Fibroblast of skin of right quadriceps (primary cell): ENCODE measurements at places on chromosomes 5 and 9.
A peak's percentile ranks its signal among the peaks of the same experiment; 100 is the strongest.

- no peak for DNase-seq
These were observed 73.4 kb upstream of the CDH12 start for GRCh38 chr5:22926574-22926973.

- DNase-seq = no peak
These were observed 262.4 kb upstream of the KIF2A start for GRCh38 chr5:62043289-62044280.

DNA sequence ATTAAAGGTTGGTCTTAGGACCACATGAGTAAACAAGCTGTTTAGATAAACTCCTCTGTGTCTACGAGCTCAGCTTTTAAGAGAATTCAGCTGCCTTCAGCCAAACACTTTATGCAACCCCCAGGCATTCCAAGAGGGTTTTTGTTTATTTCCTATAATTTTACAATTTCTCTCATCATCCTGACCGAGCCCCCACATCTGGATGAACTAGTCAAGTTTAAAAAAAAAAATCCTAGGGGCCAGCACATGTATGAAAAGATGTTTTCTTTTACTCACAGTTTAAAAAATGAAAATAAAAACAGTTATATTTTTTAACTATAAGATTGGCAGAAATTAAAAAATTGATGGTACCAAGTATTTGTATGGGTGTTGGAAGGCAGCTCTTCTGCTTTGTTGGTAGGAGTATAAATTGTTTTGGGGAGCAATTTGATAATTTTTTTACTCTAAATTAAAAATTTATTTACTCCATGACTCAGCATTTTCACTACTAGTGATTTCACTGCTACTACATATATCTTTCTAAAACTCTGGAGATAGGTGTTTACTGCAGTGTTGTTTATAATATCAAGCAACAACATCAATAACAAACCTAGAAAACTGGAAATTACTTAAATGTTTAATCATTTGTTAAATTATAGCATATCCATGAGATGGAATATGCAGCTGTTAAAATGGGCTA is 18.1 kb downstream of the YTHDC2 start:
- DNase-seq = no peak

GRCh38 chr9:35335164-35335563 is 154.7 kb upstream of the RUSC2 start:
- peak; percentile 17 for DNase-seq

GRCh38 chr5:122236270-122237040 is 75.6 kb upstream of the SNCAIP start:
- no peak for DNase-seq

DNA sequence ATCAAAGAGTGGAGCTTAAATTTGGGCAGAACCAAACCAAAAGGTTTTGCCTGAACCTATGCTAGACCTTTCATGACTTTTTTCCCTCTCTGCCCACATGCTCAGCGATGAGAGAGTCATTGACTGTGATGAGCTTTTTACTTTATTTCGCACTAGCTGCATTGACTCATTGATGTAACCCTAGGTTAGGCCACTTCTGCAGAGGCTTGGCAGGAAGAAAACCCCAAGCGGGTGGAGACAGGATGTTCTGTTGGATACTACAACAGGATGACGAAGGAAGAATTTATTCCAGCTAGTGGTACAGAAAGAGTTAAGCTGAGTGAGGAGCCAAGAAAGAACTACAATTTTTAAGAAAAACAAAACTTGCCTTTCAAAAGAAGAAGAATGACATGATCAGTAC is 18.4 kb downstream of the AGXT2 start:
- peak; percentile 75 for DNase-seq

DNA sequence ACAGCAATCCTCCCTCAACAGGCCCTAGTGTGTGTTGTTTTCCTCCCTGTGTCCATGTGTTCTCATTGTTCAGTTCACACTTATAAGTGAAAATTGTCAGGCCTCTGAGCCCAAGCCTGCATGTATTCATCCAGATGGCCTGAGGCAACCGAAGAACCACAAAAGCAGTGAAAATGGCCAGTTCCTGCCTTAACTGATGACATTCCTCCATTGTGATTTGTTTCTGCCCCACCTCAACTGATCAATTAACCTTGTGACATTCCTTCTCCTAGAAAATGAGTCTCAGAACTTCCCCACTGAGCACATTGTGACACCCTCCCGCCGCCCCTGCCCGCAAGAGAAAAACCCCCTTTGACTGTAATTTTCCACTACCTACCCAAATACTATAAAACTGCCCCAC is 17.4 kb upstream of the TRPC7 start:
- DNase-seq = no peak

DNA sequence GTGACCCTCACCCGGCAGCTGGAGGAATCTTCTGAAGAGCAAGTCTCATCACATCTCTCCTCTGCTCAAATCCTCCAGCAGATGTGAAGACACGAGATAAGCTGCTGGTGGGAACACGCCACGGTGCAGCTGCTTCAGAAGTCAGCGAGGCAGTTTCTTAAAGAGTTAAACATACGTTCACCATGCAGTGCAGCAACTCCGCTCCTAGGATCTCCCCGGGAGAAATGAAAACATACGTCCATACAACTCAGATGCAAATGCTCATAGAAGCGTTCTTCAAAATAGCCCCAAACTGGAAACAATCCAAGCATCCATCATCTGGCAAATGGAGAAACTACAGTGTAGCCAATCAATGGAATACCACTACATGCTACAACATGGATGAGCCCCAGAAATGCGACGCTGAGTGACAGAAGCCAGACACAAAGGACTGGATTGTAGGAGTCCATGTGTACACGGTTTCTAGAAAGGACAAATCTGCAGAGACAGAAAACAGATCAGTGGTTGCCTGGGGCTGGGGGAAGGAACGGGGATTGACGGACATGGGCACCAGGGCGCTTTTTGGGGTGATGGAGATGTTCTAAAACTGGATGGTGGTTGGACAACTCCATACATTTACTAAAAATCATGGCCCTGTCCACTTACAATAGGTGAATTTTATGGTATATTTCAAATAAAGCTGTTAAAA is 150.6 kb downstream of the COL23A1 start:
- DNase-seq = no peak

- DNase-seq = peak; percentile 31
These were observed 232.8 kb downstream of the PDE4D start for GRCh38 chr5:59660737-59661136.

DNA sequence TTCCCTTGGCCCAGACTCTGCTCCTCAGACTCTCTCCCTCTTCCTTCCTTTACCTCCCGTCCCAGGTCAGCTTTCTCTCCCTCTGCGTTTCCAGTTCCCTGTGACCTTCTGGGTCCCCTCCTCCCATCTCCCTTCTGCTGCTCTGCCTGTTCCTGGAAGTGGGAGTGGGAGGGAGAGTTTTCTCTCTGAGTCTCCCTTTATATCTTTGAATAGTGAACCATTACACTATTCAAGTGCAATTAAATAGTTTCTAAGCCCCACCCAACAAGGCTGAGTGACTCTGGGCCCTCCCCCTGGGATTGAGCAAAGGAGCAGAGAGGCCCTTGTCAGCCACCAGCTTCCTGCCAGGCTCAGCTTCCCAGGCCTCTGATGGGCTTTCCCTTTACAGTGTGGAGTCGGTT is 34.8 kb downstream of the THBS4 start:
- DNase-seq = no peak

- DNase-seq = peak; percentile 99
These were observed 1028.5 kb downstream of the NR2F1-AS1 start for GRCh38 chr5:92552206-92553160.

DNA sequence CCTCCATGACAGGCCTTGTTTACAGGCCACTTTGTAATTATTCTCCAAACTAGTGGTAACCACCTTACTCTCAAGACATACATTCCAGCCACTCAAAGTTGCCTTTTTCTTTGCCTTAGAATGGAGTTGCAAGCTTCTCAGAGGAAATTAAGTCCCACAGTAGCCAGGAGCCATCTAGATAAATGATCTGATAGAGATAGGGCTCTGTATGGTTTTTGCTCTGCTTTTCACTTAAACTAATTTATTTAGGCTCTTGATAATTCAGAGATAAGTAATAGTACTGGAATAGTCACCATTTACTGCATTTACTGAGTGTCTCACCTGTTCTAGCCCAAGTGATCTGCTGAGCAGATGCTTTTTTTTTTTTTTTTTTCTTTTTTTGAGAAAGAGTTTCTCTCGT is 7.5 kb downstream of the LARP1 start:
- no peak for DNase-seq

- no peak for DNase-seq
These were observed 363 bp upstream of the SLC25A48 start for GRCh38 chr5:135833961-135834638.

GRCh38 chr9:90311811-90312210 is 330.8 kb downstream of the DIRAS2 start:
- DNase-seq = no peak

GRCh38 chr9:137161558-137162486 is 8.0 kb downstream of the LRRC26 start:
- no peak for DNase-seq

DNA sequence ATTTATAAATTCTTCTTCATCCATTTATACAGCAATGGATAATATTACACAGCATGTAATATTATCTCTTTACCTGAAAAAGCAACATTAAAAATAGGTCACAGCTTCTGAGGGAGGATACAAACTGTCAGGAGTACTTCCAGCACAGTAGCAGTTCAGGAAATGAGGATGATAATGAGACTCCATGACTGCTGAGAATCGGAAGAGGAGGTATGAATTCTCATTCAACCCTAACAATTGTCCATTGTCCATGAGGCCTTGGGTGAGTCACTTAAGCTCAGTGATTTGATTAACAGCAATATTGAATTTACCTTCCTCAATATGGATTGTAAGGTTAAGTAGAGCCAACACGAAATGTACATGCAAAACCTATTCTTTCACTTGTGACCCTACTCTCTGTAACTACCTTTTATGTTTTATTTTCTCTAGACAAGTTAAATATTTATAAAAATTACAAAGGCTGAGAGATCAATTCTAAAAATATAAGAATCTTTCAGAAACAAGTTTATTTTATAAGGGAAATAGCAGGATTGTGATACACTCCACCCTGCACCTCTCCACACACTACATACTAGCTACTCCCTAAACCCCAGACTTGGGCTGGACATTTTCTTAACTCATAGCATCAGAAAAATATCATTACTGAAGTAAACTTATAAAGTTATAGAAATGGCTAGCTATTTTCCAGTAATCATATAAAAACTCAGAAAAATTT is 159.1 kb upstream of the ACOT12 start:
- DNase-seq = no peak

- DNase-seq = no peak
These were observed 276.6 kb downstream of the MAST4 start for GRCh38 chr5:66872736-66873331.

- peak; percentile 65 for DNase-seq
These were observed 22.5 kb downstream of the TICAM2 start for GRCh38 chr5:115579747-115580173.

- peak; percentile 13 for DNase-seq
These were observed 78.3 kb upstream of the SEMA6A start for GRCh38 chr5:116652903-116653302.

DNA sequence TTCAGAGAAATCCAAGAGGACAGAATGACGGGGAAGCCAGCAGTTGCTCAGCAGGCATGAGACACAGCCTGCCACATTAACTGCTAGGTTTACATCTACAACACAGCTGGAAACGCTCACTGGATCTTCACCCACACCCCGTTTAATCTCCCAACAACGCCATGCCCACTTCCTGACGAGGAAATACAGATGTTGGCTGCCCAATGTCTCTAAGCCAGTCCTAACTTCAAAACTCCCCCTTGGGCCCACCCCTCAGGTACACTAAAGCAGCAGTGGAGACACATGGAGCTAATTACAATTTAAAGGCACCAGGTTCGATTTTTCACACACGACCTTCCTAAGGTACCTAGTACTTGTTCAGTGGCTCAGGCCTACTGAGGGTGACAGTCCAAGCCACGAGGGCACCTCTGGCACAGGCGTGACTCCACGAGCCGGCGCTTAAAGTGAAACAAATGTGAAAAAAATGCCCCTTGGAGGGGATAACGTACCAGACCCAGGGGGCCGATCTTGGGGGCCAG is 904 bp downstream of the RPL12 start:
- DNase-seq = no peak

DNA sequence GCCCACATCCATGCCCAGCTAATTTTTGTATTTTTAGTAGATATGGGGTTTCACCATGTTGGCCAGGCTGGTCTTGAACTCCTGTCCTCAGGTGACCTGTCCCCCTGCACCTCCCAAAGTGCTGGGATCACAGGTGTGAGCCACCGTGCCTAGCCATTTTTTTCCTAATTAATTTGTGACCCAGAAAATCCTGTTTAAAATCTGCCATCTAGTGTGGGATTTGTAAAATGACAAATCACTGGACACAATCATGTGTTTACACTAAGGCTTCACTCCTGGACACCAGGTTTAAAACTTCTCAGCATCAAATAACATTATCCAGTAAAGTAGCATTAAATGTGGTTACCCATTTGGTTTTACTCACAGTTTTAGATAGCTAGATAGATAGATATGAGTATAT is 18.6 kb upstream of the KDM4C start:
- DNase-seq = peak; percentile 3

GRCh38 chr5:1330847-1331831 is 13.8 kb downstream of the CLPTM1L start:
- no peak for DNase-seq

DNA sequence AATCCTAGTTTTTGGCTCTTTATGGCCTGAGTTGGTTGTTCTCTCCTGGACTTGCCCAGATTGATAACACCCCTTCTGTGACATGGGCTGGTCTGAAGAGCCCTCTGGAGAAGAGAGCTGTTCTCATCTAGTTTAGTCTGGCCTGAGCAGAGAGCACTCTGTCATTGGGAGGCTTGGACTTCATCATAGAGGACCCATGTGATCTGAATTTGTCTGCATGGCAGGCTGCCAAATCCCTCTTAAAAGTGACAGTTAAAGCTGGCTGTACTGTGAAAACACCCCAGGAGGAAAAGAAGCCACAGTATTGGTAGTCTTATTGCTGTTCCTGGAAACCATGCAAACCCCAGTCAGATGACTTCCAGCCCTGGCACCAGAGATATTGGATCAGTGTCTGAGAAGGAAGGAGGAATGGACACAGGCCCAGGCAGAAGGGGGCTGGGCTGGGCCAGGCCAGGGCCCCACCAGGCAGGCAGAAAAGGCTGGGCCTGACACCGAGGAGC is 3.7 kb upstream of the WDR31 start:
- DNase-seq = peak; percentile 38

DNA sequence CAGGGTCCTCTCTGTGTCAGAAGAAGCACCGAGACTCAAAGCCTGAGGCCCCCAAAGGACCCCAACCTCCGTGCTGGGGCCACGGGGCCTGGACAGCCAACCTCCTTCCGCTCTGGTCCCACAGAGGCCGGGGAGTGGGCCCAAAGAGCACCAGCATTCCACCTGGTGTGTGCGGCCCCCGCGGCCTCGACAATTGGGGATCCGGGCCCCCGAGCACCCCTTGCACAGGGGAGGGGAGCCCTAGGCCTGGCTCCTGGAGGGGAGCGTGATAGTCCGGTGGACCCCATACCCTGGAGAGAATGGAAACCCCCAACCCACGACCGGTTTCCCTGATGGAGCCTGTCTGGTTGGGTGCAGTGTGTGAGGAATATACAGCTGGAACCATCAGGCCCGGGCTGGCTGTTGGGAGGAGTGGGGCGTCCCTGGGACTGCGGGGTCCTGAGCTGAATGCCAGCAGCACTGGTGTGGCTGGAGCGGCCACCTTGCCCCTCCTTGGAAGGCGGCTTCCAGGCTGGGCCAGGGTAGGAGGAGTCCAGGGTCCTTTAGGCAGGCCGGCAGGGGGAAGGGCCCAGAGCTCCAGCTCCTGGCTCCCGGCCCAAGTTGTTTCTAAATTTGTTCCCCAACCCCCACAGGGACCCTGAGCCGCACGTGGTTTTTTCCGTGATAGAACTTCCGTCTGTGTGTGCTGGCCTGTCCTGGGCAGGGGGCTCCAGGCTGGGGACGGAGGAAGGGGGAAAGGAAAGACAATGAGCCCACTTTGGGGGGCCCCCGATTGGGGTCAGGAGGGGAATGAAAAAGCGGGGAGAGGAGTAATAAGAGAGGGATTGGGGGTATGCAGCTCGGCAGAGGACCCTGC is 825 bp upstream of the TOR4A start:
- DNase-seq = peak; percentile 63
